Midbrain (tissue), 1 donor: ENCODE measurements at places on chromosomes 12 and 14.

- no peak for DNase-seq
Measured at GRCh38 chr14:73146111-73146510, 9.8 kb downstream of the PSEN1 start.

DNA sequence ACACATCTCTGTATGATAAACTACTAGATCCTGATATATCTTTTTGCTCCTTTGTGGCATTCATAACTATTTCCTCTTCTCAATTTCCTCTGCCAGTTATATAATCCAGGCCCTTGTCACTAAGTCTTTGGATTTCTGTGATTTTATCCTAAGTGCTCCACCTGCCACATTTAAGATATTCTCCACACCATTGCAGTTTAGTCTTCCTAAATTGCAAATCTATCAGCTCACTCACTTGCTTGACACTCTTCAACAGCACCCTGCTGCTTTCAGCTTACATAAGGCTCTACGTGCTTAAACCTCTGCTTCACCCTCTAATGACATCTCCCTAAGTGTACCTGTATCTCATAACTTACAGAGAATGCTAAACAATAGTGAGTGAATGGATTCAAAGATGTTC lies 1032.2 kb upstream of the SEL1L start:
- no peak for DNase-seq

DNA sequence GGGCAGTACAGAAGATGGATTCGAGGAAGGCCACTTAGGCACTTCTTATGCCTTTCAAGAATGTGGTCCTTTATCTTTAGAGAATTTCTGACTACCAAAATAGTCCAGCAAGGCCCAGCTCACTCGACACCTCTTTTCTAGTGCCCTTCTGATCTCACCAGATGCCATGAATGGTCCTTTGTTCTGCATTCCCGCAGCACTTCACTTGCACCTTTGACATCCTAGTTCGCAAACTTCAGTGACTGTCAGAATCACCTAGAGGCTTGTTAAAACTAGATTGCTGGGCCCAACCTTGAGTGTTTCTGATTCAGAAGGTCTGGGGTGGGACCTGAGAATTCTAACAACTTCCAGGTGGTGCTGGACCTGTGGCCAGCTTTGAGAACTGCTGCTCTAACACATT lies 56.7 kb downstream of the PKP2 start:
- DNase-seq: no peak

GRCh38 chr14:76774821-76775694 lies 13.8 kb downstream of the VASH1 start:
- no peak for DNase-seq

- no peak for DNase-seq
Measured at GRCh38 chr14:91228112-91229004, 16.1 kb downstream of the GPR68 start.

- DNase-seq: no peak
Measured at GRCh38 chr12:9319044-9319841, 111.0 kb upstream of the PZP start.

GRCh38 chr12:76460807-76461206 lies 98.8 kb downstream of the OSBPL8 start:
- no peak for DNase-seq
